Foreskin melanocyte (primary cell): ENCODE measurements at places on chromosomes 13 and 19.

DNA sequence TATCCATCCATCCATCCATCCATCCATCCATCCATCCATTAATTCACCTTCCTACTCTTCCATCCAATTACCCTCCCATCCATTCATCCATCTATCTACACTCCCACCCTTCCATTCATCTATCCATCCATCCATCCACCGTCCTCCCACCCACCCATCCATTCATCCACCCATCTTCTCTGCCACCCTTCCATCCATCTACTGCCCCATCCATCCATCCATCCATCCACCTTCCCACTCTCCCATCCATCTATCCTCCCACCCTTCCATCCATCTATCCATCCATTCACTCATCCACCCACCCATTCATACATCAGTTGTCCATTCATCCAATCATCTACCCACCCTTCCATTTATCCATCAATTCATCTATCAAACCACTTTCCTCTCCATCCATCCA, 54.3 kb downstream of the NWD1 start:
- no peak for DNase-seq

DNA sequence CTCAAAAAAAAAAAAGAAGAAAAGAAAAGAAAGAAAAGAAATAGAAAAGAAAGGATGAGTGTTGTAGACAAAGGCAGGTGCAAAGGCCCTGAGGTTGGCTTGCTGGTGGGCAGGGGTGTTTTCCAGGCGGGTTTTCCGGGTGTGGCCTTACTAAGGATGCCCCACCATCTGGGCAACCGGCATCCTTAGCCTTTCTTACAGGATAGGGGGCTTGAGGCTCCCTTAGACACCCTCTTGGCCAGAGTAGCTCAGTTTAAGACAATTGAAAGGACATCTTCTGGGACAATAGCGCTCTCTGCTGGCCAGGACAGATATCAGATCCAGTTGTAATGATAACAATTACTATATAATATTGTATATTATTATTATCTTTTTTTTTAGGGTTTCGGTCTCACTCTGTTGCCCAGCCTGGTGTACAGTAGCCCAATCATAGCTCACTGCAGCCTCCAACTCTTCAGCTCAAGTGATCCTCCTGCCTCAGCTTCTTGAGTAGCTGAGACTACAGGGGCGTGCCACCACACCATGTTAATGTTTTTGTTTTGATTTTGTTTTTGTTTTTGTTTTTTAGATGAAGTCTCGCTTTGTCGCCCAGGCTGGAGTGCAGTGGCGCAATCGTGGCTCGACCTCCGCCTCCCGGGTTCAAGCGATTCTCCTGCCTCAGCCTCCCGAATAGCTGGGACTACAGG, 1.4 kb upstream of the QTRT1 start:
- no peak for DNase-seq

DNA sequence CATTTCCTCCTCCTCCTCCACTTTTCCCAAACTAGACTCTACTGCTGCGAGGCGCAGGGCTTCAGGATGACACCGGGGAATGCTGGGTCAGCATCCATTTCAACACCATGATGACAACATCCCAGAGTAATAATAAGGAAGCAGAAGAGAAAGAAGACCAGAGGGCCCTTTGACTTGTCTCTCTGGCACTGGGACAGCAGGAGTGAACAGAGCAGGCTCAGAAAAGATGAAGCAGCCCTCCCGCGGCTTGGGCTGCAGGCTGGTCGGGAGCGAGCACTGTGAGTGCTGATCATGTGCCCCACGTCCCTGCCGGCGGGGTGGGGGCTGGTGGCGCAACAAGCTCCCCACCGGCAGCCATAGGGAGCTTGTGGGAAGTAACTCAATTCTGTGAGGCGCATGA, 30.5 kb downstream of the RANBP3 start:
- peak; percentile 84 for DNase-seq

DNA sequence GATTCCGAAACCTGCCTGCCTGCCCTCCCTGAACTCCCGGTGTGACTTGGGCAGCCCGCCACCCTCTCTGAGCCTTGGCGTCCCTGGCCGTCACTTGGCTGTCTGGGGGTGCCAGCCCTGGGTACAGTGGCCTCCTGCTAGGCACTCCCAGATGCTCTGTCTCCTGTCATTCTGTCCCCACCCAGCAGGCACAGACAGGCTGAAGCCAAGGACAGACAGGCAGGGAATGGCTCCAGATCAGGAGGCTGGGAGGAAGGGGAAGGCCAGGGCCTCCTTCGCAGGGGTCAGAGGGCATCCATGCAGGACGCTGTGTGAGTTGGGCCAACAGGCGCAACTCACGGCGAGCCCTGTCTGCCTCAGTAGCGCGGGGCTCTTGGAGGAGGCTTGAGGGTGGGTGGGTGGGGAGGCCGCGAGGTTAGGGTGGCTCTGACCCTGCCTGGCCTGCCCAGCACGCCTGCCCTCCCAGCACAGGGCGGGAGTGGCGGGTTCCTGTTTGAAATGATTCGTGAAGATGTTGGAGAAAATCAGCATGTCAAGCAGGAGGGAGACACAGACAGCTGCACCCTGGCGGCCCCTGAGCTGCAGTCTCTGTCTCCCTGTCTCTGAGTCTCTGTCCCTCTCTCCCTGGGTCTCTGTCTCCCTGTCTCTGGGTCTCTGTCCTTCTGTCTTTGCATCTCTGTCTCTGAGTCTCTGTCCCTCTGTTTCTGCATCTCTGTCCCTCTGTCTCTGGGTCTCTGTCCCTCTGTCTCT, 19.7 kb downstream of the KLHL26 start:
- no peak for DNase-seq

GRCh38 chr13:34155931-34156607, 338.1 kb downstream of the RFC3 start:
- DNase-seq = peak; percentile 72

DNA sequence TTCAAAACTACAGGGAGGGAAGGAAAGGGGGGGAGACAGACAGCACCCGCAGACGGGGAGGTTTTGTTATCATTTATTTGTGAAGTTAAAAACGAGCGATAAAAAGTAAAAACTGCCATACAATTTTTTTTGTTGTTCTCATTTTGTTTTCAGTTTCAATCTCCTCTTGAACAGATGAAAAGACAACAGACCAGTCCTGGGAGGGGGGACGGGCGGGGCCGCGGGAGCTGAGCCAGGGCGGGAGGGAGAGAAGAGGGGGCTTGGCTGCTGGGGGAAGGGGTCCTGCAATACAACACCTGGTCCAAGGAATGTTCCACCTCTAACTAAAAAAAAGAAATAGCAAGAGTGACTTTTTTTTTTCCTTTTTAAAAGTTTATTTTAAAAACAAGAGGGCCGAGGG, 11.3 kb downstream of the KHSRP start:
- DNase-seq = no peak

DNA sequence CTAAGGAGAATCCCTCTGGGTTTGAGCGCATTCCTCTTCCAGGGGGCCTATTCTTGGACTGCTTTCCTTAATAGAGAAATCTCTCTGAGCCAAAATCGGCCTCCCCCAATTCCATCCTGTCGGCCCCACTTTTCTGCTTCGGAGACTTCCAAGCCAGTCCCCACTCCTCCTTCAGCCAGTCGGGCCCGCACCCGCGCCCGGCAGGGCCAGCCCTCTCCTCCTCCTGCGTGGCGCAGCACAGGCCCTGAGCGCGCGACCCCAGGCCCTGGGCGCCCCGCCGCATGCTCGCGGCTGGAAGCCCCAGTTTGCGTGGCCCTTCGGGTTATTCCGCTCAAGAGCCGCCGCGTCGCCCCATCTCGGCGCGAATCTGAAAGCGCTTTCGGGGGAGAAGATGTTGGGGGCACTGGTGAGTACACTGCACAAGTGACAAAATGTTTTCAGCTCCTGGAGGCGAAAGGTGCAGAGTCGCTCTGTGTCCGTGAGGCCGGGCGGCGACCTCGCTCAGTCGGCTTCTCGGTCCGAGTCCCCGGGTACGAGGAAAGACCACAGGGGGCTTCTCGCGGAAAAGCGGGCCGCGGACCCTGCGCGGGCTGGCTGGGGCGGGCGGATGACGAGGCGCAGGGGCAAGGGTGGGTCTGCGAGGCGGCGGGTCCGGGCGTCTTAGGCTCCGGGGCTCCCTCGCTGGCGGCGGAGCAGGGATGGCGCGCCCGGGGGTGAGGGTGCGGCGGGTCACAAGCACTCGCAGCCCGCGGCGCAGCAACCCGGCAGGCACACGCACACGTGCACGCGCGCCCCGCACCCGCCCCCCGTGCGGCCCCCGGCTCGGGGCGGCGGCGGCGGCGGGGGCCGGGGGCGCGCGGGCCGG, at the start of gene IL17D:
Gene IL17D, plus strand, starts transcription at position 785 of the 865 bp plus-strand sequence. CDS start 303 bp downstream, outside the sequence.
- DNase-seq = peak; percentile 27

- no peak for DNase-seq
Observed at GRCh38 chr19:10818301-10819123, 17.5 kb downstream of the TMED1 start.

DNA sequence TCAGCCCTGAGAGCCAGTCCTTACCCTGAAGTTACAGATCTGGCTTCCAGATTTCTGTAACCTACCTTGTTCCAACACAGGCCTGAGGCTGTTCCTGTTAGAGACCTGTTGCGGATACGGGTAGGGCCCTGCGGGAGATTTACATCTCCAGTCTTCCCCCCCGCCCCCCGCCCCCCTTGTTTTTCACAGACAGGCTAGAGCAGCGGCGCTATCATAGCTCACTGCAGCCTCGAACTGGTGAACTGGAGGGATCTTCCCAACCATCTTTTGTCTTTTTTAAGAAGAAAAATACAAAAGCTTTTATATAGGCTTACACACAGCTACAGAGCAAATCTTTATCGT, 10.6 kb upstream of the CEACAM21 start:
- DNase-seq = no peak

DNA sequence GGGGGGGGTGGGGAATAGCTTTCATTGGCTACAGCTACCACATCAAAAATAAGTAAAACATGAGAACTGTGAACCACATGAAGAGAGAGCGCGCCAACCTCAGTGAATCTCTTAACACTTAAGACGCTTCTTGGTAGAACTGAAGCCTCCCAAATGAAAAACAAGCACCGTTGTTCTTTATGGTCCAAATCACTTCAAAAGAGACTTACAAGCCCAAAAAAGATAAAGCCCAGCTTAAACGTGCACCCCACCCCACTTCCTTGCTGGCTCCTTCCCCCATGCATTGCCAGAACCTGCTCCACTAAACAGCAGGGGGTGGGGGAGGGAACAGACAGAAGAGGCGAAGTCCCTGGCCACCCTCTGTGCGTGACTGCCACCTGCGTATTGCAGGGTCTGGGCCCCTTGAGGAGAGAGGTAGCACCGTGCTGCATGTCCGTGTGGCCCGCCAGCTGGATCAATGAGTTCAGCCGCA, 479.1 kb downstream of the FOXO1 start:
- no peak for DNase-seq

DNA sequence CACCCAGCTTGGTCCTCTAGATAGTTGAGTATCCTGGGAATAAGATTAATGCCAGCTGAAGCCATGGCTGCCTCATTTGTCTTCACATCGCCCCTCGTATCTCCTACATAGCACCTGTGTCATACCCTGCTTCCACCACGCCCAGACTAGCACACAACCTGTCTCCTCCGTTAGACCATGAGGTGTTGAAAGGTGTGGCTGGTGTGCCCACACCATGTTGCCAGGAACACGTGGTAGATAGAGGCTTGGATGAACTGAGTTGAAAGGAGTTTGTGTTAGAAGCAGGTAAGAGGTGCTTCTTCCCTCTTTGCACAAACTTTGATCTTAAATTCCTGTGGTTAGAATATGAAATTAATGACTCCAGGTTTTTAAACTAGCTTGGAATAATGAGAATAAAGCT, 40.1 kb downstream of the RGCC start:
- no peak for DNase-seq

GRCh38 chr13:25502031-25502430, 130.3 kb downstream of the ATP8A2 start:
- no peak for DNase-seq

GRCh38 chr13:113637262-113638160, 20.5 kb downstream of the ATP4B start:
- DNase-seq = no peak

DNA sequence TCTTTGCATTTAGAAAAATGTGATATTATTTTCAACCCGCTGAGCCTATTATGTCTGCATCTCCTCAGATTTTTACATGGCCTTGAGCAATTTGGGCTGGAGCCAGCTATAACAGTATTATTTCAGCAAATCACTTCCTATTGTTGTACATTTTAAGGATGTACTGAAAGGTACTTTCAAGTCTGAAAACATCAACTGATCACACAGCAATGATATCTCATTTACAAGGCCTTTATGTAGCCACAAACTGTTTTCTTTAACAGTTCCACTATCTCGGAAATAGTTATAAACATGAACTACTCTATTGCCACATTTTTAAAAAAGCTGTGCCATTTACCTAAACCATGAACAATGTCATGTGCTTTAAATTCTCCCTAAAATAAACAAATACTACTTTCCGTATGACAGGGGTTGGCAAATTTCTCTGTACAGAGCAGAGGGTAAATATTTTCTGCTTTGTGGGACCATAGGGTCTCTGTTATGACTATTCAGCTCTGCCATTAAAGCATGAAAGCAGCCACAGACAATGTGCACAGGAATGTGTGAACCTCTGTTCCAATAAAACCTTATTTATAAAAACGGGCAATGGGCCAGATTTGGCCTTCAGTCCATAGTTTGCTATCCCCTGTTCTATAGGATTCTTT, 560.4 kb downstream of the GPC6 start:
- DNase-seq = no peak

DNA sequence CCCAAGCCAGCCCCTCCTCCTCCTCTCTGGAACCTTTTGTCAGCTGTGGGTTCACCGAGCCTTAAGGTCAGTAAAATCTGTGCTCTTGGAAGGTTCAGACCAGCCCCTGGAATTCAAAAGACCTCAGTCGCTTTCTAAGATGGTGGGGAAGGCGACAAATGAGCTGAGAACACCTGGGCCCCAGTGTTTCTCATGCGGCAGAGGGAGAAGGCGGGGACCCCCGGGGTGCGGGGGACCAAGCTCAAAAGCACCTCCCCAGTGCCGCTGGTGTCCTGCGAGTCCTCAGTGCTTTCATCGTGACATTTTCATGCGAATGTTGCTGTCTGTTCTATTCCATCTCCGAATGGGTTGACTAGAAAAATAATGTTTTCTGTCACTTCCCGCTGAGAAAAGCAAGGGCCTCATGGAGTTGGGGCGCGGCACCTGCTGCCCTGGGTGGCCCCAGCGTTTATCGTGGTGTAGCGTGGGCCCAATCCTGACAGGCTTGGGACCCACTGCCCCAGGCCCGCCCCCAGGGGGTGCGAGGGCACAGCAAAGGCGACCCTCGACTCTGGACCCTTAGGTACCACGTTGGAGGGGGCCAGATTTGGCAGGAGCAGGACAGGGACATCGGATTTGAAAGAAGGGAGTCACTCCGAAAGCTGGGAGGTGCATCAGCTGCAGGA, 751 bp upstream of the NTN5 start:
- DNase-seq = no peak

GRCh38 chr13:112170823-112171569, 104.0 kb downstream of the SOX1 start:
- no peak for DNase-seq

DNA sequence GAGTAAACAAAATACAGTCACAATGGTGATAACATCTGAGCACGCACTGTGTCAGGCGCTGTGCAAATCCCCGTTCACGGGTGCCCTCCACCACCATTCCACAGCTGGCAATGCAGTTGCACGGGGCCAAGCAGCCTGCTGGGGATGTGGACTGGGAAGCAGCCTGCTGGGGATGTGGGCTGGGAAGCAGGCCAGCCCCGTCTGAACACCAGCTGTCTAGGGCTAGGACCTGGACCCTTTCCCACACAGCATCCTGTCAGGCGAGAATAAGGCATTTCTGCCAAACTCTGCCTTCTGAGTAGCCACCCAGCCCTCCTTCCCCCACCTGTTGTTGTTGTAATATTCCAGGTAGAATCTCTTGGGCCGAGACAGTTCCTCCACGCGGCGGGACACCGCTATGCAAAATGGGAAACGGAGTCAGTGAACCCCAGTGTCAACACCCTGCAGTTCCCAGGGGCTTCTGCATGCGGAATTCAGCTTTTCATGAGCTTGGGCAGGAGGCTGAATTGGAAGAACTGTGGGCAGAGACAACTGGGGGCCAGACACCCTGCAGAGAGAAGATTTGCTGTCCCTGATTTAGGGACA, 27.8 kb upstream of the MIER2 start:
- no peak for DNase-seq
